ENCODE measurements at places on chromosomes 2 and 18.

DNA sequence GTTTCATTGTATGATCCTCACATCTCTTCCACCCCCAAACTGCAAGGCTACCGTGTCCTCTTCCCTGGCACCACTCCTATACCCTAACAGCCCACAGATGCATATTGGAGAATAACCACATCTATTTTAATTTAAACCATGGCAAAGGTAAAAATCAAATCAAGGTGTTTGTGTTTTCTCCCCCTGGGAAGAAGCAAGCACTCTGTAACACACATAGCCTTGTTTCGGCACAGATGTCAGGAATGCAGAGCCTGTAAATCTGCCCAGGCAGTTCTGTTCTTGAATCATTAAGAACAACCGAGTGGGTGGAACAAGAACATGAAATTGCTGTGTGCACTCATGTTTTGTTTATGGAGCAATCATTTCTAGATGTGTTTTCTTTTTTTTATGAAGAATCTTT is 6.8 kb upstream of the COX7A2L start:
- DNase-seq = no peak

DNA sequence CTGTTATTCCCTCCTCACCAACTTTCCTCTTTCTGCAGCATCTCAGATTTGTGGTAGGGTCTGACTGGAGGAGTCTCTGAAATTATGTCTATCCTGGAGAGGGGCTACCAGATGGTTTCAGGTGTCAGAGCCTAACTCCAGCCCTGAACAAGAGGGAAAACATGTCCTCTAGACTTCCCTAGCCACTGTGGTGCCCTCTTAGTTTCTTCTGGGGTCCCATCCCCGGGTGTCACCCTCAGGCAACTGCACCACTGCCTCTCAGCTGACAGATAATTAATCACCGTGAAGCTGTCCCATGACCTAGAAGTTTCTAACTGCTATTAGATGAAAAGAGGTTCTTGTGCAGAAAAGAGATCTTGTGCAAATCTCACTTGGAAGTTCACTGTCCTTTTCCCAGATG is 95.1 kb upstream of the CELF4 start:
- no peak for DNase-seq

- DNase-seq = no peak
These were observed 190.4 kb downstream of the KIAA1328 start for GRCh38 chr18:37019157-37019827.

DNA sequence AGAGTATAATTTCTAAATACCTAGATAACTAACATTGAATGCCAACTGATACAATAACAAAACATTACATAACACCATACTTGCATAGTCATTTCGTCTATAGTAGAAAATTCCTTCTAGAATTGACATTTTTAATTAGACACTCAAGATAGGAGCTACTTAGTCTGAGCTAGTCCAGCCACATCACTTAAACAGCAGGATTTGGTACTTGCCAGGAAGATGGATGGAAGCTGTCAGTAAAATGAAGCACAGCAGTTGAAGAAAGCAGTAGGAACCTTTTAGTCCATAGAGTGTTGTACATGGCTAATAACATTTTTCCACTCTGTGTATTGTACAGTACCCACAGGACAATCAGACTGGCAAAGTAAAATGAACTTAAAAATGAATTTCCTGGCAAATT is 372.0 kb downstream of the GALNT13 start:
- DNase-seq = no peak

- peak; percentile 87 for DNase-seq
These were observed 502 bp downstream of the TUBB6 start for GRCh38 chr18:12308386-12309100.

- no peak for DNase-seq
These were observed 120.8 kb upstream of the RBMS1 start for GRCh38 chr2:160614391-160614790.
